ENCODE measurements at places on chromosomes 5 and 9.

DNA sequence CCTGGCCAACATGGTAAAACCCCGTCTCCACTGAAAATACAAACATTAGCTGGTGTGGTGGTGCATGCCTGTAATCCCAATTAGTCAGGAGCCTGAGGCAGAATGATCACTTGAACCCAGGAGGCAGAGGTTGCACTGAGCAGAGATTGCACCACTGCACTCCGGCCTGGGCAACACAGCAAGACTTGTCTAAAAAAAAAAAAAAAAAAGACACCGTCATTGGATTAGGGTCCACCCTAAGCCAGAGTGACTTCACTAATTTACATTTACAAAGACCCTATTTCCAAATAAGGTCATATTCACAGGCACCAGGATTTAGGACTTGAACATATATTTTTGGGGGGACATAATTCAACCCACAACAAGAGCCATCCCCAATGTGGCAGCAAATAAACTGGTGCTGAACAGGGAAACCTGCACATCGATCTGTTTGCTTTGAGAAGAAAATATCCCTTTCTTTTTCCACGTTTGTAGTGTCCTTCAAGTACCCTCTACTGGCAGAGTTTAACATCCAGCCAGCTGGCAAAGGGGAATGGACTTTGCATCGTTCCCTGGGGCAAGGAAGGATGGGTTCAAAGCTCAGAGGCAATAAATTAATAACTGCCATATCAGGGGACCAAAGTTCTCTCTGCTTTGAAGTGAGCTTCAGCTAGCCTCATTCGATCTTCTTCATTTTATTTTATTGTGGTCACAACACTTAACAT is 3.7 kb upstream of the DNAJC25 start:
- DNase-seq: no peak

- DNase-seq: no peak
These were observed 104.1 kb downstream of the STRBP start for GRCh38 chr9:123164285-123164684.

DNA sequence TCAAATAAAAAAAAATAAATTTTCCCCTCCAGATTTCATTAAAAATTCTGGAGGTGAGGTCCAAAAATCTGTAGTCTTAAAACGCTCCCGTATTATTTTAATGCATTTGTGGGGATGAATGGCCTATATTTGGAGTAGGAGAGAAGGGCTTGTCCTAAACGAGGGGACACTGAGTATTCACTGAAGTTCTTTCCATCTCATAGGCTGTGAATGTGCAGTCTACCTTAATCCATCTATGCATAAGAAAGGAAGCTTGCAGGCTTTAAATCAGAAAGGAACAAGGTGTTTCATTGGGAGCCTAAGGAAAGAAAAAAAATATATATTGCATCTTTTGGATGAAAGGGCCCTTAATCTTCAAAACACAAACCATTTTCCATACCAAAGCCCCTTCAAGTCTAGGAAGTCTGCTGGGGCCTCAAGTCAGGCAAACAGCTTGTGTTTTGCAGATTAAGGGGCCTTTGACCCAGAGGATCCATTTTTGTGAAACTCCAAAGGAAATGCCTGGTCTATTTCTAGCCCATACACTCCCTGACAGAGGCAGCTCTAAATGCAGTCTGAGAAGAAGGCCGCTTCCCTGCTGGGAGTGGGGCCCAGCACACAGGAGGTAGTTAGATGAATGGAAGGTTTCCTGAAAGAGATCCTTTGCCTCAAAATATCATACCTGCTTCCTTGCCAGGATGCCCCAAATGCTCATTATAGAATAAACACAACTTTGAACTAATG is 35.6 kb downstream of the BRINP1 start:
- DNase-seq: no peak

DNA sequence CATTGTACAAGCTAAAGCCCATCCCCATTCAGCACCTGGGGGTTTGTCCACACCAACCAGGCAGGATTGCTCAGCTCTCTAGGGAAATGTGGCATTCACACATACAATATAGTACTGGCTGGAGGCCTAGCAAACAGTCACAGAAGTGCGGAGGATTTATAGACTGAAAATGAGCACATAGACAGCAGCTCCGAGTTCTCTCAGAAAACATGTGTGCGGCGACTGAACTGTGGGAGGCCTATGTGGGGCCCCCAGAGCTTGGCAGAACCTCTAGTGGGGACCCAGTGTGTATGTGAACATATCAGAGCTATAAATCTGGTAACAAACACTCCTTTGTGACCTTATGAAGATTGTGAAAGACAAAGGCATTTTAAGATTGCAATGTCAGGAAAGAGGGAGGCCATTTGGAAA is 431.1 kb downstream of the DTWD2 start:
- no peak for DNase-seq

- peak; percentile 18 for DNase-seq
These were observed 657 bp downstream of the MTRR start for GRCh38 chr5:7869474-7870136.

DNA sequence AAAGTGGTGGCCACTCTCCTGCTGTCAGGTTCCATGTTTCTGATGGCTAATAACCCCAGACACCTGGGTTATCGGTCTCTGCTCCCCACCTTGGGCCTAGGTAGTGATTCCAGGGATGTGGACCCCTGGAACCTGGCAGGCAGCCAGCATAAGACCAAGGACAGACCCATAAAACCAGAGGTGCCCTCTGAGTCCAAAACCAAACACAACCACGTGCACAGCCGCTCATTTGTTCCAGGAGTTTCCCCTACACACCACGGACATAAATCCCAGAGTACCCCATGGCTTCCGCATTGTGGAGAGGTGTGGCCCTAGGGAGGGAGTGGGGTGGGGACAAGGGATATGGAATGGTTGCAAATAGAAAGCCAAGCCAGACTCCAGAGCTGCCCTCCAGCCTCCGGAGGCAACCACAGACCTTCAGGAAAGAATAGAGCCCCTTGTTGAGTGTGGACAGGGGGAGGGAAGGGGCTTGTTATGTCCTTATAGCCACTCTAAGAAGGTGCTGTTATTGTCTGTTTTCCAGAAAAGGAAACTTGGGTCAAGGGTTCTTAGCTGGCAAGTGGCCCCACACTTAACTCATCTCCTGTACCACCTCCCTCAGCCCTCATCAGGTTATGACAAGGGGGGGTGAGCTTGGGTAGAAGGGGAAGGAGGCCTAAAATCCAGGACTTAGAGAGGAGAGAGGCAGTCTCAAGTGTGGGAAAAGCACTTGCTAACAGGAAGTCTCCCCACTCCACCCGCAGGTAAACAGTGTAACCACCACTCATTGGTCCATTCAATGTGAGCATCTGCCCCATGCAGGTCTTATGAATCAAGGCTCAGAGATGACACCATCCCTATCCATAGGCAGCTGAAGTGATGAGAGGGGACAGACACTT is 23.6 kb upstream of the CYSTM1 start:
- DNase-seq: no peak

- DNase-seq: no peak
These were observed 59.7 kb downstream of the TENT4A start for GRCh38 chr5:6772886-6773285.

DNA sequence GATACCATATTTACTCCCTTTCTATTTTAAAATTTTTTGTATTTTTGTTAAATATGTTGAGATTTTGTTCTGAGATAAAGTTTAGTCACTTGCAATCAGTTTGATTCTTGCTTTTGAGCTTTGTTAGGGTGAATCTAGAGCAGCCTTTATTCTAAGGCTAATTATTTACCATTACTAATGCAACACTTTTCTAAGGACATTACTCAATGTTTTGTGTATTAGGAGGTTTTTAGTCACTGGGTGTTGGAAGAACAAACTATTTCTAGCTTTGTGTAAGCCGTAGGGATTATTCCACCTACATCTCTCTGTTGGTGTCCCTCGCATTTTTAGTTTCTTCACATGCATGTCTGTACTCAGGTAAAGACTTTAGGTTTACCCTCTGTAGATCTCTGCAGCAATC is 379.5 kb upstream of the CD180 start:
- DNase-seq: no peak

- no peak for DNase-seq
These were observed 155.2 kb downstream of the BAAT start for GRCh38 chr9:101229606-101230005.

DNA sequence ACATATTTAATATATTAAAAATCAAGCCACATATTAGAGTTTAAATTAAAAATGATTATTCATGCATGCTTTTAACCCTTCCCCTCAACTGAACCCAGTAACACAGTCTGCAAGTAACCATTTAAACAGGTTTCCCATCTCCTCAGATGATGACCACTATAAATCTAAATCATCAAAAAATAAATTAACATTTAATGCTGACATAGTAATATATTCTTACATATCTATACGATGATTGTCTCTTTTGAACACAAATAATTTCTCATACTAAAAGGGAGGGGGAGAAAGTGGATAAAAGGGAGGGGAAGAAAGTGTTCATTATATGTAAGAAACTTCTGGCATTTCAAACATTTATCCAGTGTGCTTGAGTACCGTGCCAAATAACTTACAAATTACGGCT is 701.6 kb downstream of the MTRR start:
- DNase-seq: no peak

- DNase-seq: peak; percentile 74
These were observed 75.8 kb downstream of the F2RL2 start for GRCh38 chr5:76547242-76547890.

DNA sequence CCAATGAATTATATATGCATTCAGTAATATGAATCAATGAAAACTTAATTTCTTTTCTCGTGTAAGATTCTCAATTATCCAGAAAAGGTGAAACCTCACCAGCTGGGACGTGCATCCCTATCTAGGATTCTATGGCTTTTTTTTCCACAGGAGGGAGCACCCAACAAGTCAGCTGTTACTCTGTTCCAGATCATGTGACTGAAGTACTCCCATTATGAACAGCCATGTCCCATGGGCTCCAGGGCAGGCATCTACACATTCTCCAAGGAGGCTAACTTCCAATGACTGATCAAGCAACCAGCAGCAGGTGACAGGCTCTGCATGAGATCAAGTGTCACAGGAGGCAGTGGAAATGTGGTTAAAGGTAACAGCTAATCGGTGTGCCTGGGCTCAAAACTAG is 118.8 kb downstream of the ELAVL2 start:
- DNase-seq: no peak

DNA sequence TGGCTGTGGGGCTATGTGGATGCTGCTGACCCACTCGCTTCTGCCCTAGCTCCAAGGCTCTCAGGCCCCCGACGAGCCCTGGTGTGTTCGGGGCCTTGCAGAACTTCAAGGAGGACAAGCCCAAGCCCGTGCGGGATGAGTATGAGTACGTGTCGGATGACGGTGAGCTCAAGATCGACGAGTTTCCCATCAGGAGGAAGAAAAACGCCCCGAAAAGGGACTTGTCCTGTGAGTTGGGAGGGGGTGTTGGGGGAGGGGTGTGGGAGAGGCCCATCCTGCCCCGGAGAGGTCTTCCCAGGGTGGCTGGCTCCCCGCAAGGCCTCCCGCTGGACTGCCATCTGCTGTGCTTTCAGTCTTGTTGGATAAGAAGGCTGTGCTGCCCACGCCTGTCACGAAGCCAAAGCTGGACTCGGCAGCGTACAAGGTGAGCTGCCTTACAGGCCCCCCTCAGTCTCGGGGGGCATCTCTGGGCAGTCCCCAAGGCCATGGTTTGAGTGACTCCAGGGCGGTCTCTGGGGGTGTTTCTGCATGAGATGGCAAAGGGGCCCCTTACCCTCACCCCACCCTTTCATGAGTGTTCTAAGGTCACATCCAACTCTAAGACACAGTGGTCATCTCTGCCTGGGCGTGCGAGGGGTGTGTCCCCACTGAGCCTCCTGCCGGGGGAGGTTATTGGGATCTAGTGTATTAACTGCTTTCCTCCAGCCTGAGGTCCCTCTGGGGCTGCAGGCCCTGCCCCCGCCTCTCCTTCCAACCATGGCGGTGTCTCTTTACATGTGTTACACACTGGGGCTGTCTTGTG is 89.5 kb downstream of the PHF2 start:
- DNase-seq: no peak

DNA sequence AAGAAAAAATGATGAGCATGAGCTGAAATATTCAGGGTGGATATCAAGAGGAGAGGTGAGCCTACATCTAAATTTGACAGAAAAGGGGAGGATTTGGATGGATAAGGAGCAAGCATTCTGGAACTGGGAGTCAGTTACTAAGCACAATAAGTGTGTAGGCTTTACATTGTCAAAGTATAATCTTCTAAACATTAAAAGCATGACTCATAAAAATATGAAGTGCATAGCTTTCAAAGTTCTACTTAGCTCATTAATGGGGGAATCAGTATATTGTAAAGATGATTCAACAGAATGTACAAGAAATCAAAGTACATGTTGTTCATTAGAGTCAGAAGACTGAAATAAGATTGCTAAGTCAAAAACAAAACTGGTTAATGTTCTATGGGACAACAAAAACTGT is 248.0 kb upstream of the GAS1 start:
- no peak for DNase-seq

GRCh38 chr5:60495644-60496520 is 204.1 kb downstream of the DEPDC1B start:
- DNase-seq: no peak

DNA sequence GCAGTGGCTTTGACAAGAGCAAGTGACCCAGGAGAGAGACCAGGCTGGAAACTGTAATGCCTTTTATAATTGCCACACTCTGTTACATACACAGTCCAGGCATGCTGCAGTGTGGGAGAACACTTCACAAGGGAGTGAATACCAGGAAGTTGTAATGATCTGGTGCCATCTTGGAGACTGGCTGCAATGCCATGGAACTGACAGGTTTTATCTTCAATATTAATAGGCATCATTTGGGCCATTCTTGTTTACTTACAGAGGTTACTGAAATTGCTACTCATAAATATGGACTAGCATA is 274.3 kb downstream of the AUH start:
- DNase-seq: no peak

GRCh38 chr5:141811287-141812155 is 66.7 kb downstream of the PCDH1 start:
- DNase-seq: no peak

DNA sequence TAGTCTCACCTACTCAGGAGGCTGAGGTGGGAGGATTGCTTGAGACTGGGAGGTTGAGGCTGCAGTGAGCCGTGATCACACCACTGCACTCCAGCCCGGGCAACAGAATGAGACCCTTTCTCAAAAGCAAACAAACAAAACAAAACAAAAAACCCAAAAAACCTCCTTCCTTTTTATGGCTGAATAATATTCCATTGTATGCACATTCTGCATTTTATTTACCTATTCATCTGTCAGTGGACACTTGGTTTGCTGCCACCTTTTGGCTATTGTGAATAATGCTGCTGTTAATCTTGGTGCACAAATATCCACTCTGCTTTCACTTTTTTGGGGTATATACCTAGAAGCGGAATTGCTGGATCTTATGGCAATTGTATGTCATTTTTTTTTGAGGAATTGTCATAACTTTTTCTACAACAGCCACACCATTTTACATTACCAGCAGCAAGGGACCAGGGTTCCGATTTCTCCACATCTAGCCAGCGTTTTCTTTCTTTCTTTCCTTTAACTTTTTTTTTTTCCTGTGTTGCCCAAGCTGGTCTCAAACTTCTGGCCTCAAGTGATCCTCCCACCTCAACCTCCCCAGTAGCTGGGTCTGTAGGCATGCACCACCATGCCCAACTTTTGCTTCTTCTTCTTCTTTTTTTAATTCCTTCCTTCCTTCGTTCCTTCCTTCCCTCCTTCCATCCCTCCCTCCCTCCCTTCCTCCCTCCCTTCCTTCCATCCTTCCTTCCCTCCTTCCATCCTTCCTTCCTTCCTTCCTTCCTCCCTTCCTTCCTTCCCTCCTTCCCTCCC is 30.6 kb downstream of the NKX2-5 start:
- peak; percentile 55 for DNase-seq

GRCh38 chr9:92004045-92004392 is 54.0 kb upstream of the ROR2 start:
- no peak for DNase-seq

- no peak for DNase-seq
These were observed 12.7 kb downstream of the RLN1 start for GRCh38 chr9:5326893-5327548.

Data from OCI-M1 (cell line).